CD4-positive, alpha-beta T cell treated with Interleukin-2 at 100 ng/mL for 4 hours (primary cell): ENCODE measurements at places on chromosomes 7 and 10.

GRCh38 chr7:85320699-85321476, 134.0 kb upstream of the SEMA3D start:
- no peak for DNase-seq

GRCh38 chr10:132407243-132407746, 10.3 kb downstream of the PWWP2B start:
- DNase-seq, result no peak

DNA sequence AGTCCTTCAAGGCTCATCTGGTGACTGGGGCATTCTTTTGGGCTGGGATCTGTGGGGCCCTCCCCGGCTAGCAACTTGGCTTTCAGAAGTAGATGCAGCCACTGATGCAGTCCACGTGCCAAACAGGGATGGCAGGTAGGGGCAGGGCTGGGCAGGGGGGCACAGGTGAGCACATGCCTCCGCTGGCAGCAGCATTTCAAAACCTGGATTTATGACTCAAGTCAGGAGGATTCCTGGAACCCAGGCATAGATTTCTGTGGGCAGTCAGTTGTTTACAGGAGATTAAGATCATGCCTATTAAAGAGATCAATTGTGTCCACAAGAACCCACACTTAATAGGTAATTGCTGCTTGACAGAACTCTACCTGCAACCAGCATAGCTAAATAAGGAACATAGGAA, 839 bp upstream of the HABP2 start:
- no peak for DNase-seq

- DNase-seq, result no peak
Observed at GRCh38 chr7:133563251-133563650, 310.4 kb downstream of the EXOC4 start.

DNA sequence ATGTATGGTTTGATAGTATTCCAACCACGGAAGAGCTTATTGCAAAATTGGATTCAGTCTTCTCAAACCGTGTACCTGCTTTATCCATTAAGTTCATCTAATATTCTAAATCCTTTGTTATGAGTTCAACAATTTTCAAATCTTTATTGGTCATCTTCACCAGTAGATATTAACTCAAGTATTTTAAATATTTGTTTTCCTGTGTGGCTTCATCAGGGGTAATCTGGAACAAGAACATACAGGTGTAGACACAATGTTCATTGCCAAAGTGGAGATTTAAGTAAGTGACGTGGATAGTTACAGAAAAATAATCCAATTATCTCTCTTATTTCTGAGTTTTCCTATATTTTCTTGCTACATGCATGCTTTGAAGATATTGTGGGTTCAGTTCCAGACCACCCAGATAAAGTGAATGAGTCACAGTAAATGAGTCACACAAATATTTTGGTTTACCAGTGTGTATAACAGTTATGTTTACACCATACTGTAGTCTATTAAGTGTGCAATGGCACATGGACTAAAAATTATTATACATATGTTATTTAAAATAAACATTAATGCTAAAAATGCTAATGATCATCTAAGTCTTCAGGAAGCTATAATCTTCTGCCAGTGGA, 429.0 kb upstream of the POT1 start:
- DNase-seq, result no peak

DNA sequence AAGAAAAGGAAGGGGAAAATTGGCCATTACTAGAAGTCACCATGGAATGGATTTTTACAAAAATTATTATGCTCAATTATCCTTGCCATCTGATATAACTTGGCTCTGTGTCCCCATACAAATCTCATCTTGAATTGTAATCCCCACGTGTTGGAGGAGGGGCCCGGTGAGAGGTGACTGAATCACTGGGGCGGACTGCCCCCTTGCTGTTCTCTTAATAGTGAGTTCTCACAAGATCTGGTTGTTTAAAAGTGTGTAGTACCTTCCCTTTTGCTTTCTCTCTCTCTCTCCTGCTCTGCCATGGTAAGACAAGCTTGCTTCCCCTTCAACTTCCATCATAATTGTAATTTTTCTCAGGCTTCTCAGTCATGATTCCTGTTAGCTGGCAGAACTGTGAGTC, 1023.6 kb downstream of the XPNPEP1 start:
- no peak for DNase-seq

- DNase-seq, result no peak
Observed at GRCh38 chr7:75652788-75653187, 86.0 kb downstream of the HIP1 start.

GRCh38 chr10:119443970-119444660, 98.4 kb downstream of the RGS10 start:
- no peak for DNase-seq

GRCh38 chr7:2514473-2515423, 4.8 kb upstream of the LFNG start:
- no peak for DNase-seq

DNA sequence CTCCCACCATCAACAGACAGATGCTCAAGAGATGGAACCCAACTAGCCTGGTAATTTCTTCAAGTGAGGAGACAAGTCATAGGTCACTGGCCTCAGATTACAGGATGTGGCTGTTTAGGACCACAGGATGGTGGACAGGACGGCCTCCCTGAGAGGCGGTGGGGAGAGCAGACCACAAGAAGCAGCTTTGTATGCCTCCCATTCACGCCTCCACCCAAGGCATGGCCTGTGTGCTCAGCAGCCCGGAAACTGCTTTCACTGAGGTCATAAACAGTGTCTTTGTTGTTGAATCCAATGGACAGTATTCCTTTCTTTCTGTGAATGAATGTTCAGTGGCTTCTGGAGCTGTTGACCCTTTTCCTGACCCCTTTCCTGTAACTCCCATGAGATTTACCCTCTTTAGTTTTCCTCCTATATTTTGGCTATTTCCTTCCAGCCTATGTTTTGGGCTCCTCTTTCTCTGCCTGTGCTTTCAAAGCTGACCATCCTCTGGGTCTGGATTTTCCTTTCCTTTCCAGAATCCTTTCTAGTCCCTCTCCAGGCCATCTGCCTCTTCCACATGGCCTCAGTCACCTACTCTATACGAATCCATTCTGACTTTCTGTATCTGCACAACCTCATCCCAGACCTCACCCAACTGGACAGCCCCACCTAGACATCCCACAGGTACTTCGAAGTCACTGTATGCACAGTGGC, 32.4 kb upstream of the INPP5F start:
- DNase-seq, result no peak

DNA sequence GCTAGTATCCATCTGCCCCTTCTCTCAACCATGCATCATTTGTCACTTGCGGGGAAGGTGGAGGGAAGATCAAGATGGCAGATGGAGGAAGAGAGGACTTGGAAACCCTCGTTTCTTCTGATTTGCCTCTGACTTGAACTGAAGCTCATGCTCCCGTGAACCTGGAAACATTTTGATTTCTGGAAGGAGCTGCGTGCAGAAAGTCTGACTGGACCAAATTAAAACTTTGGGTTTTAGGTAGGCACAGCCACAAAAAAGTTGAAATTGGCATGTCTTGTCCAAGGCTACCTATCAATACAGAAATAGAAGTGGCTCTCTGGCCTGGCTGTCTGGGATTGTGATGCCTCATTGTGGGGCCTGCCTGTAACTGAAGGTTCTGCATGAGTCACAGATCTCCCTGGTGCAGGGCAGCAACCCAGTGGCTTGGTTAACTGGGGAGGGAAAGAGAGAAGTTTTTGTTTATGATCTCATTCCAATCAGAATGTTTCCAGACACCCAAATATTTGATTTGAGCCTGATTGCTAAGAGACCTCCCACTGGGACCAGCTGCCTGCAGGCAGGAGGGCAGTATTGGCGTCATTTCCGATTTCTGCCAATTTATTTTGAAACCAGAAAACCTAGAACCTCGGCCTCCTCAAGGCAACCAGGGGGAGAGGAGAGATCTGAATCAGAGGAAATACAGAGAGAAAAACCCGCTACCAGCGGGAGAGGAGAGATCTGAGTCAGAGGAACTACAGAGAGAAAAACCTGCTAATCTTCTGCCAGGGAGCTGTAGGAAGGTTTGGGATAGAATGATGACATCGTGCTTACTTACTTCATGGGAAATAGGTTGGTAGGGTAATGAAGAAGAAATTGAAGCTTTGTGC, 363.6 kb downstream of the ANKRD30A start:
- DNase-seq, result no peak

GRCh38 chr10:113329121-113329596, 223.7 kb upstream of the HABP2 start:
- no peak for DNase-seq

DNA sequence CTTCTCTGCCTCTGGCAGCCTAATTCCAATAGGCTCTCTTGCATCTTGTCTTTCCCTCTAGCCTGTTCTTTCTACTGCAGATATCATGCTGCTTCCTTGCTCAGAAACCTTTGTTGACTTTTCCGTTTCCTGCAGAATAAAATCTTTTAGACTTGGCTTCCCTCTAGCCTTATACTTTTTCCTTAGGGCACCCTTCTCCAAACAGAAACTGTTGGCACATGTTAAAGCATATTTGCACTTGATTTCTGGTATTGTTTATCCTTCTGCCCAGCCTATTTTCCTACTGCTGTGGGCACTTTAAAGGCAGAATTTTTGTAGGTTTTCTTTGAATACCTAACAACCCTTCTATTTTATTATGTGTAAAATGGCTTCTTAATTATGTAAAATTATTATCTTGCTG, 4.6 kb downstream of the GNAI1 start:
- no peak for DNase-seq

DNA sequence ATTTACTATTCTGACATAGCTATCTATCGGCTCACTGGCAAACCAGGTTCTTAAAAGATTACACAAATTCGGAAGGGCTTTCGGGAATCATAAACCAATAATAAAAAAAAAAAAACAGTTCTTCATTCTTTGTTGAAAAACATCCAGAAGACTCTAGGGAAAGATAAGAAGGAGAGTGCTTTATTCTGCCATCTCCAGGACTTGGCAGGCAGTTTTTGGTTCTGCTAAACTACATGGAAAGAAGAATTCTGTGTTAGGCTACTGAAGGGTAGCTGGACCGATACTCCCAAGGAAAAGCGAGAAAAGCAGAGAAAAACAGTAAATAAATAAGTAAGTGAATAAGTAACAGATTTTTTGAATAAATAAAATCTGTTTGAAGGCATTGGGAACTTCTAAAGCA, 423.5 kb upstream of the KLF6 start:
- DNase-seq, result no peak

DNA sequence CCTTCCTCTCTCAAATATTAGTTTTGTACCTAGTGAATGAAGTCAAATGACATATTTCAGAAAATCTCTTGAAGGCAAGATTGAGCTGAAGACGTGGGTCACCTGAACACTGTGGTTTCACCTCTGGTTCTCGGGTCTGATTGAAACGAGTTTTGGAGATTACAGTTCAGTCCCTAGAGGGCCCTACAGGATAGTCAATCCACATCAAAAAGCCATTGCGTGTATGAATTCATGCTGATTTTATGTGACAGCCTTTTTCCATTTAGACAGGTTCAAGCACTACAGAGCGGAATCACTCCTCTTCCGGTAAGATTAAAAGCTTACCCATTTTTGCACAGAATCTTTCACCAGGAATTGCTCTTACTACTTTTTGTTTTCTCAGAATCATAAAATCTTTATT, 62.2 kb downstream of the VIM start:
- DNase-seq, result peak; percentile 5

GRCh38 chr7:121966276-121966934, 93.4 kb downstream of the PTPRZ1 start:
- no peak for DNase-seq
